ENCODE measurements at places on chromosomes 7 and 10.
A peak's percentile ranks its signal among the peaks of the same experiment; 100 is the strongest.

GRCh38 chr7:149423449-149424110 lies 37.3 kb downstream of the ZNF777 start:
- no peak for DNase-seq

- DNase-seq, result no peak
Observed at GRCh38 chr7:27359181-27360125, 116.9 kb downstream of the EVX1 start.

DNA sequence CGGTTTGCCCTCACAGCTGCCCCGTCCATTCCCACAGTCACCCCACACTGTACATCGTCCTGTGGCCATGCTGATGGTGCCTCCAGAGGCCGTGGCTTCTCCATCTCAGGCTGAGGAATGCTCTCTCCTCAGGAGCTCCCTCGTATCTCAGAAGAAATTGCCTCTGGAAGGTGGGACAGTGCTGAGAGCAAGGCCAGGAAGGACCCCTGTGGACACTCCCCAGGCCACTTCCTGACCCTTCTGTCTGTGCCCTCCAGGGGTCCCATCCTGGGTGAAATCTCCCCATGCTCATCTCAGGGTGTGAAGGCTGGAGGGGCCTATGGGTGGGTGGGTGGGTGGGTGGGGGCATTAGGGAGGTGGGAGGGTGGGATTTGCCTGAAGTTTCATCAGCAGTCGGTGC lies 454.3 kb downstream of the PLXNA4 start:
- no peak for DNase-seq

- no peak for DNase-seq
Observed at GRCh38 chr7:106071356-106071998, 40.6 kb downstream of the SYPL1 start.

DNA sequence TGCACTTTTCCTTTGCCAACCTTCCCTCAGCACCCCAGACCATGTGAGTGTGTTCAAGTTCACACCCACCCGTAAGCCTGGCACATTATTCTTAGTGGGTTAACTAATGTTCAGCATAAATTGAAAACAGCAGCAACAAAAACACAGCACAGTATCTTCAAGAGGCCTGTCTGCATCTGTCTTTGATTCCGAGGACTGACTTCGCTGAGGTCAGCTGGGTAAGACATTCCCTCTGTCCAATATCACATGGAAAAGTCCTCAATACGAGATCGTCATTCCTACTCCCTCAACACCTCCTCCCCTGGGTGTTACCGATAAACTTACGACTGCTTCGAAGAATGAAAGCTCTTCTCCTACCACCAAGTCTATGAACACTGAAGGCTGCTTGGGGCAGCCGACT lies 218.8 kb downstream of the SFMBT2 start:
- DNase-seq, result no peak

- no peak for DNase-seq
Observed at GRCh38 chr10:15705298-15705697, 14.4 kb downstream of the ITGA8 start.

GRCh38 chr7:51289623-51290303 lies 26.8 kb downstream of the COBL start:
- DNase-seq, result no peak

GRCh38 chr10:22606164-22606614 lies 108.2 kb downstream of the PIP4K2A start:
- no peak for DNase-seq

DNA sequence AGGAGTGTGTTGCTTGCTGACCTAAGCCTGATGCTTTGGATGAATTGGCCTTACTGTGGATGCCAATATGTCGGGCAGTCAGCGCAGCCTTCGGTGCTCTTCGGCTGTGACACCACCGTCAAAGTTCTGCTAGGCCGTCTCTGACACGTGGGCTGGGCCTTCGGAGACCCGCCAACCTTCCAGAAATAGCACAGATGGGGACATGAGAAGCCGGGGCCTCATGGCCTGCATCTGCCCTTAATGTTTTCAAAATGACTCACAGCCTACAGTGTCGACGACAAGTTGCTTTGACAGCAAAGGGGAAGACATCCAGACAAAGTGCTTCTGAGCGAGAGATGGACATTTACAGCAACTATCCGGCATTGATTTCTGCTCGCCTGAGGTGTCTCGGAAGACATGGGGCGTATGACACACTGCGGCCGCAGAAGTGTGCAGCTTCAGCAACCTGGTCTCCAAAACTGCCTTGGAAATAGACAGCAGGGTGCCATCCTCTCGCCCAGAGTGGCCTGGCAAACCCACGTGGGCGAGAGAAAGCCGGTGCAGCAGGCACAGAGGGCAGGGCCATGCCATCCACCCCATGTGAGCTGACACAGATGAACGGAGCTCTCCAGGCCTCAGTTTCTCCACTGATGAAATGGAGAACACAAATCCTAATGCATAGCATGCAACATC lies 94.0 kb upstream of the PPP2R2D start:
- no peak for DNase-seq

DNA sequence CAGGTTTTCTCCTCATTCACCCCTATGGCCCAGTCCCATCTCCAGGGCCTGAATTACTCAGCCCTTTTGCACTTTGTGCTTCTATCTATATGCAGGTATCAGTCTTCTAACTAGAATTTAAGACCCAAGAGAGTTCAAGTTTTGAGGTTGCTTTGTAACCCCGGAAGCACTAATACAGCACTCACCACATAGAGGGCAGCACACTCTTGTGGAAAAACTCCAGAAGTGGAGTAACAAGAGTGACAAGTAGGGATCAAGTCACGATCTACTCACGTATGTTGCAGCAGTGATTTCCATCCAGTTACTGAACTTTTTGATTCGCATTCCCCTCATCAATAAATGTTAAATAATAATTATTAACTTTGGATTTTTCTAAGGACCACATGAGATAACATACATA lies 151.0 kb downstream of the CHCHD3 start:
- no peak for DNase-seq

DNA sequence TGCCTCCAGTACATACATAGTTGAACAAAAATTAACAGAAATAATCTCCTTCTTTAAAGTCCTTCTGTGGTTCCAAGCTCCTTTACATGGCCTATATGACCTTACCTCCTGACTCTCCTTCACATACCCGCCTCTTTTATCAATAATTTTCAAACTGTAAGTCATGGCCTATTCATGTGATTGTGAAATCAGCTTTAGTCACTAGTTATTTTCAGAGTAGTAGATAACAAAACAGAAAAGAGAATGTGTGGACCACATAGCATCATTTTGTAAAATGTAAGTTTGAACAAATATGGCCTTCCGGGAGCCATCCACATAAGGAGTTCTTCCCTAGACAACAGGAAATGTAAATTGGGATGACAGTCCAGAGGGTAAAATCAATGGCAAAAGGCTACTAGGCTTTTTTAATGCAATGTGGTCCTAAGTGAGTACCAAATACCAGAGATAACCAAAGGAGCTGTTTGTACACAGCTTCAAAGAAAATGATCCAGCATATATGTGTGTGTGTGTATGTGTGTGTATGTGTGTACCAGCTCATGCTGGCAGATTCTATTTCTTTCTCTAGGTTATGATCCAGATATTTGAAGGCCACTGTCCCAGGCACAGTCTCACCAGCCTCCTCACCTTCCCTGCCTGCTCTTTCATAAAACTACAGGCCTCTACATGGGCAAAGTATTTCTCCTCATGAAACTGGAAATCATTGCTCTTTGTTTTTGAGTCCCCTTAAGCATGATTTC lies 12.3 kb upstream of the FAM133B start:
- DNase-seq, result no peak

DNA sequence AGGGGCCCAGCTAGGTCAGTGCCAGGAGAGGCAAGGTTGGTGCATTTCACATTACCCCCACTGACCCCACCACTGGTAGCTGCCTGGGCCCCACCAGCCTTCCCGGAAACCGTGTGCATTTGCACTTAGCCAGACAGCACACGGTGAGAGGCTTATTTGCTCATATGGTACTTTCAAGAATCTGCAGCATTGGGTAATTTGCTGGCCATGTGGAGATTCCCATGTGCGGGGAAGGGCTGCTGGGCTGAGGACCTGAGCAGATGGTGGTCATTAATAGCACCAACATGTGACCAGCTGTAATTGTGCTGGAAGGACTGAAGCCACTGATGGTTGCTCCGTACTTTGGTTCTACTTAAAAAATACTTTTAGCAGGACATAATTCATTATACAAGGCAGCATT lies 323.8 kb downstream of the DPP6 start:
- DNase-seq, result no peak

GRCh38 chr10:101120884-101121653 lies 10.0 kb upstream of the TLX1 start:
- no peak for DNase-seq

GRCh38 chr10:8036506-8037198 lies 17.8 kb upstream of the GATA3 start:
- peak; percentile 7 for DNase-seq

DNA sequence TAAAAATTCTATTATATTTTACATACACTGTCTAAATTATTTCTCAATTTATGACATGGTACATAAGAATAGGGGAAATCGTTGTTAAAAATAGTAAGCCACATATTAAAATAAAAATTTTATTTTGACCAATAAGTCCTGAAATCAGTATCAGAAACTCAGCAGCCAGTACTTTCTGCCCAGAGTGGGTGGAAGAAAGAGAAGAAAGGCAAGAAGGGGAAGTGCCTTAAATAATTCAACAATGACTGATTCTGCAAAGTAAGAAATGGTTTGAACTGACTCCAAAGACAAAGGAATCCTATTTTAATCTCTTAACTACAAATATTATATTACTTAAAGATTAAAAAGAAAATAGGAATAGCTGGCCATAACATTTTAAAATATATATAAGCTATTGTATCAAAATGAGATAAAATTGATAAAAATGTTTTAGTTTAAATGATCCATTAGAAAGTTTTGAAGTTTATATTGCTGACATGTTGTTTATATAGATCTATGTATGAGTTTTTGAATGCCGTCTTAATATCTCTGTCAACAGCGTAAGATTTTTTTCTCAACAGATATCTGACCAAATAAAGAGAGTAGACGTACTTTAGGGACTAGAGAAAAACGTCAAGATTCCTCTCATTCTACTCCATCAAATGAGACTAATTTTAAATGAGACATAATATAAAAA lies 30.2 kb upstream of the NRCAM start:
- DNase-seq, result peak; percentile 20

All from AG20443 (cell line).